ENCODE measurements at places on chromosomes 1 and 21.
A peak's percentile ranks its signal among the peaks of the same experiment; 100 is the strongest.

DNA sequence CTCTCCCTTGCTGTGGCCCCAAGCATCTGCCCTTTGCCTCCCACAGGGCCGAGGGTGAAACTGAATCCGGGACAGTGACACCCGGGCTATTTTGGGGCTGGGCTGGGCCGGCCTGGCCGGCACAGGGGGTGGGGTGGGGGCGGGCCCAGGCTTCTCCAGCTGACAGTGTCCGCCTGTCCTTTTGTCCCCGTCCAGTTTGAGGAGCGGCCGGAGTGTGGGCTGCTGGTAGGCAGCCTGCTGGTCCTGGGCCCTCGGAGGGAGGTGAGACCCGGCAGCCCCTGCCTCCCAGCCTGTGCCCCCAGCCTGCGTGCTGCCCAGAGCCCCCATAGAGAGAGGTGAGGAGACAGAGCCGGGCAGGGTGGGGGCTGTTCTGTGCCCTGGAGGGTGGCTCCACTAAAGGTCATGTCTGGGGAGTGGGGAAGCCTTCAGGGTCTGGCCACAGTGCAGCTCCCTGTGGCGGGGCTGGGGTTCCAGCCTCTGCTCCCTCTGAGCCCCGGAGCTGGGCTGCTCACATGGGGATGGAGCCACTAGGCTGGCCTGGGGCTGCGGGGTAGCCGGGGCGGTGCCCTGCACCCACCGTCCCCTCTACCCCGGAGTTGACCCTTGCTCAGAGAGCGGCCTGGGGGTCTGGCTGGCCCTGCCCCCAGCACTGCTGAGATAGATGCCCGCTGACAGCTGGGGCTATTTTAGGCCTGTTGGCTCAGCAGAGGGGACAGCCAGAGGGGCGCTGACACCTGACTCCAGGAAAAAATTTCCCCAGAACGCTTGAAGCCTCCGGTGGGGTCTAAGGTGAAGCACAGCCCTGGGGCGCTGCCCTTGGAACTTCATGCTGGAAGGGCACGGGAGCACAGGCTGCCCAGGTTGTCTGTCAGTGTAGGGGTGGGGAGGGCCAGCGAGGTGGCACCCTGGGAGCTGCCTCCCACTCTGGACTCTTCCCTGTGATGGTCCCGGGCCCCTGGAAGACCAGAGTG is at the start of gene OBSCN:
TSS of gene OBSCN (plus strand) at position 194 of the 971 bp plus-strand sequence. CDS start 3,740 bp downstream, outside the sequence.
- DNase-seq = peak; percentile 65

- DNase-seq = no peak
Measured at GRCh38 chr1:60510162-60510561, 436.6 kb upstream of the C1orf87 start.

- no peak for DNase-seq
Measured at GRCh38 chr1:158146739-158147138, 34.0 kb upstream of the CD1D start.

- peak; percentile 59 for DNase-seq
Measured at GRCh38 chr1:54810153-54810942, 9.2 kb upstream of the TTC22 start.

- no peak for DNase-seq
Measured at GRCh38 chr1:118099686-118100085, 85.3 kb downstream of the SPAG17 start.

DNA sequence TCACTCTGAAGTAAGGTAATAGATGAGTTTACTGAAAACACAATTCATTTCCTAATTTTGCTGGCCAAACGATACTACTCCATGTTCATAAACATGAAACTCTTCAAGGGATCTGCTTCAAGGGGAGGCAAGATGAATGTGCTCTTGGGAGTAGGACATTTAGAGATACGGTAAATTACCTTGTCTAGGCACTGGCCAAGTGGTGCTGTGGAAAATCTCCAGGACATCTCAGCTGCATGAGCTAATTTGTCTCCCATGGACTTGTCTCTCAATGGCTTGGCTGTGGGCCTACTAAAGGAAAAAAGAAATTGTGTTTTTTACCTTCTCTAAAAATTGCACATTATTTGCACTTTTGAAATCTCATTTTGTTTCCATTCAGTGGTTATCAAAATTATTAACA is 780.6 kb downstream of the LTN1 start:
- no peak for DNase-seq

- no peak for DNase-seq
Measured at GRCh38 chr1:32749771-32750170, 47.2 kb upstream of the SYNC start.

GRCh38 chr1:91383456-91383855 is 21.2 kb downstream of the HFM1 start:
- no peak for DNase-seq

GRCh38 chr1:152410599-152410998 is 3.5 kb downstream of the CRNN start:
- DNase-seq = no peak

GRCh38 chr1:210398466-210398865 is 69.8 kb downstream of the HHAT start:
- no peak for DNase-seq

DNA sequence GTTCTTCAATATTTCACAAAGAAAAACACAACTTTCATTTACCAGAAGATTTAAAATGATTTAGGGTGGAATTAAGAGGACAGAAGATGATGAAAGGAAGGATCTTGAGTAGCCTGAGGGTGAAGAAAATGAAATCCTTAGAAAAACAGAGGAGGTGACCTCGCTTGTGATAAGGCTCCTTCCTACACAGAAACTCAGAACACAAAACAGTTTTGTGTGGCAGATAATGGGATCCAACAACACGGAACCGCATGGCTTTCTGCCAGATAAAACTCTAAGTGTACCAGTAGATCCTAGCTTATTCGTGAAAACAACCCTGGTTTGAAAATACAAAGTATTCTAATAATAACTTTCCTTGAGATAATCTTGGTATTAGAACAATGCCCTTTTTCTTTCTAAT is 74.0 kb upstream of the EXO1 start:
- no peak for DNase-seq

GRCh38 chr21:44913425-44914175 is 7.1 kb downstream of the ITGB2 start:
- DNase-seq = no peak

DNA sequence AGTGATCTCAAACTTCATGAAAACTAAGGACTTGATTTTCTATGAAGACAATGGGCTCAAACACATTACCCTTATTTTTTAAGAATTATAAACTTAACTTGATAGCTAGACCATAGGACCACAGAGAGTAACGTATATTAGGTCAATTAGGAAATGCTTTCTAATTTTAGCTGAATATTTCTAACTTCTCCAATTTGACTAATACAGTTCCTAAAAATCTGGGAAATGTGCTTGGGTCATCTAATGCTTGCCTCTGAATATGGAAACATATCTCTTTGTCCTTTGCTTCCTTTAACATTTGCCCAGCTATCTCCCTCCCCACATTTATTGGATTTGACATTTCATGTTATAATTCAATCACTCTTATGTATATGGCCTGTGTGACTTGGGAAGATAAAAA is 141.4 kb downstream of the LHX8 start:
- no peak for DNase-seq

- DNase-seq = peak; percentile 31
Measured at GRCh38 chr1:223258751-223259198, 105.2 kb downstream of the SUSD4 start.

DNA sequence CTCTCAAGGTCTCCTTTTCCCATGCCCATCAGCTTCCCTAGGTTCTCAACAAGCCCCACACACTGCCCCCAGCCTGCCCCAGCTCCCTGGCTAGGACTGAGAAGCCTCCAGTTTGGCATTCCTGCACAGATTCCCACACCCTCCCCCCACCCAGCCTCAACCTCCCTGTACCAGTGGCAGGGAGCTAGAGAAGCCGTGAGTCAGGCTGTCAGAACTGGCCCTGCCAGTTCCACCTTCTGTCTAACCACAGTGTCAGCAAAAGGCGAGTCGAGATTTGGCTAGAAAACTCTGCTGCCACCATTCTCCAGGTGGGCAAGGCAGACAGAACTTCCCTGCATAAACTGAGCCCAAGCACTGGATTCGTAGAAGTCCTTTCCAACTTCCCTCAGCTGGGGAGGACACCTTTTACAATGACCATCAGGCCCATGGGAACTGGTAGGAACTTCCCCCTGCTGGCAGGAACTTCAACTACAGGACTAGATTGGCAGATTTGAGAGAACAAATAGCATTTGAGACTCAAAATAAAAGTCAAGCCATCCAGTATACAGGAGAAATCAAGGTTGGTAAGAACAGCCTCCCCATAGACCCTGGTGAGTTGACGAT is 31.0 kb downstream of the TNNT2 start:
- peak; percentile 25 for DNase-seq

DNA sequence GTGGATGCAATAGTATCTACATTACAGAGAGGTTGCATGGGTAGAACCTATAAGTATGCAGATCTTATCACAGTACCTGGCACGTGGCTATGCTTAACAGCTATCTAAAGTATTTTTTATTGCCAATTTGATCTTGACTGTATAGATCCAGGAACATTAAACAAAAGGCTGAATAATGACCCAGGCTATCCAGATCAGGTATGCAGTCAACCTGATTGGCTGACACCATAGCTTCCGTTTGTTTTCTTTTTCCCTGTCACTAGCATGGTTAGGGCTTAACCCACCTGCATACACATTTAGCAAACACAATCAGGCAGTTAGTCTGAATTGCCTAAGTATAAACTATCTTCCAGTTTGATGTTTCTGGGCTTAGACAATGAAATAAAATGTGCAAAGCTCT is 264.9 kb upstream of the PLXNA2 start:
- no peak for DNase-seq

GRCh38 chr1:227219715-227220292 is 98.5 kb downstream of the CDC42BPA start:
- no peak for DNase-seq

DNA sequence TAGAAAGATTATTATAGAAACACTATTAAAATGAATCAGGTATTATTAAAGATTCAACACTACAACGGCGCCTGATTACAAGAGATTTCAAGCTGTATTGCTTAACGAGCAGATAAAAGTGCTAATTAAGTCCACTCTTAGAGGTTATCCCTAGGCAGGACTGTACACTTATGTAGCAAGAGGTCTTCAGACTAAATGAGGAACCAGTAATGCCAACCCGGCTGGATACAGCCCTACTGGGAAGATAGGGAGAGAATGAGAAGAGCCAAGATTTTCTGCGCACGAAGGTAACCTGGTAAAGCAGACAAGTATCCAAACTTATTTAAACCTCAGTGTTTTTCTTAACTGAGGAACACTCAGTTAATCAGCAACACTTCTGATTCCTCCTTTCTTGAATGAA is 115.7 kb upstream of the HIVEP3 start:
- DNase-seq = no peak

DNA sequence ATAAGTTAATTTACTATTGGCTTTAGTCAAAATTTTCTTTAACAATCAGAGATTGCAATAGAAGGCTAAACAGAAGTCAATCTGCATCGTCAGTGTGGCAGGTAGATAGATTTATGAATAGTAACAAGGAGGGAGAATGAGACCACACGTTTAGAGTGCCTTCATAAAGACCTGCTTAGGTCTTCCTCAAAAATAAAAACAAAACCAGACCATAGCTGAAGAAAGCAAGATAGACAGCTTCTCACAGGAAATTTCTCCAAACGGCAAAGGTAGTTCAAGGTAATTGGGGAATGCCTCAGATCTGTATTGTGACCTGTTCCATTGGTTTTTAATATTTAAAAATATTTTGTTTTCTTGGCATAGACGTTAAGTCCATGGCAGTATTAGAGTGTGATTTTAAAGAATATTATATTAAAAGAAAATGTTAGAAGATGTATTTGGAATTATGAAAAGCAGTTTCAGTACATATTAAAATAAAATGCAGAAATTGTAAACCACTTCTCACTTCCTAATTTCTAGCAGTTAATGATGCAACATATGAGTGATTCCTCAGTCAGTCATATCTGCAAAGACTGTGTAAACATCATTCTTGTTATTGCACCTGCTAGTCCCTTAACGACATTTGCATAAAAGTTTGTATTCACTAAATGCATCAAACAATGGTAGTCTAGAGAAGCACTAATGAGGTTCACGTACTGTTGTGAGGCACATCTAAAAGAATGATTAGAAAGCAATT is 278.0 kb downstream of the HLX start:
- DNase-seq = no peak

DNA sequence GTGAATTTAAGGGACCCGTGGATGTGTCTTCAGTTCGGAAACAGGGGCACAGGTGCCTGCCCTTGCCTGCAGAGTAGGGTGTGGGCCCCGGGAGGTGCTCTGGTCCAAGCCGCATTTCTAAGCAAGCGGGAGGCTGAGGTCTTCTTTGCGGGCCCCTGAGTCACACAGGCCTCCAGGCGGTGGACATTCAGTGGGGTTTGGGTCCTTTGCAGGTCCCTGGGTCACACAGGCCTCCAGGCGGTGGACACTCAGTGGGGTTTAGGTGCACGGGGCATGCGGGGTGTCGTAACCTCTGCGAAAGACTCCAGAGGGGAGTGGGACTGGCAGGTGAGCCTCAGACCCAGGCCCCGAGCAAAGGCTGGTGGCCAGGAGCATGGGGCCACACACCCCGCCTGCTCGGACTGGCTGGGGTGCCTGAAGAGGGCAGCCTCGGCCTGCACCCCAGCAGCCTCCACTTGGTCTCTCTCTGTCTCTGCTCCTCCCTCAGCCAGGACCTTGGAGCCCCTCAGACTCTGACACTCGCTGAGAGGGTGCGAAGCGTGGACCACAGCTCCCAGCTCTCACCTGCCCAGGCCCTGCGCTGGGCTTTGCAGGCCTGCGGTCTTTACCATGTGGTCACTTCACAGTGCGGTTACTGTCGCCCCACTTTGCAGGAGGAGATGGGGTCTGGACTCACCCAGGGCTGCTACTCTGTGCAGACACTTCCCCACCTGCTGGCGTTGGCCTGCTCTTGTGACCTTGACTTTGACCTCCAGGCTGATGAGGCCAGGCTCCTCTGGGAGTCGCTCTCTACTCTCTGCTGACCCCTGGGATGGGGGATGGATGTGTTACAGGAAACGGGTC is 6.0 kb upstream of the AGPAT3 start:
- DNase-seq = no peak

GRCh38 chr1:41626146-41626545 is 141.7 kb upstream of the EDN2 start:
- DNase-seq = no peak

- DNase-seq = peak; percentile 40
Measured at GRCh38 chr1:66350001-66350547, 183.9 kb upstream of the SGIP1 start.

- no peak for DNase-seq
Measured at GRCh38 chr1:85554630-85555327, 25.8 kb upstream of the CCN1 start.

DNA sequence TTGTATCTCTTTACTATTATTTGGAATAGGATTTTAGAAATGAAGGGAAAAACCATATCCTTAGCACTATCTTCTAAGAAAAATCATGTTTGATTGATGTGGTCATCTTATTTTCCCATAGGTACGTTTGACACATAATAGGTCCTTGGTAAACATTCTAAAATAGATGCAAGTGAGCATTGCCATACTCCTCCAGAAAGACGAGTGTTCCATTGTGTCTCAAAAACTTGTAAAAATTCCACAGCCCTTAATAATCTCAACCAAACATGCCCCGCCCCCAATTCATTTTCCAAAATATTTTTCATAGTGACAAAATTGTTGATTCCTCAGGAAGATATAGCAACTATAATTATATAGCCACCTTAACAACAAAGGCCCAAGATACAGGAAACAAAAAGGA is 113.4 kb downstream of the CD247 start:
- no peak for DNase-seq

GRCh38 chr1:2270260-2271100 is 42.4 kb downstream of the SKI start:
- DNase-seq = no peak
